ENCODE measurements at places on chromosomes 5 and 9.

DNA sequence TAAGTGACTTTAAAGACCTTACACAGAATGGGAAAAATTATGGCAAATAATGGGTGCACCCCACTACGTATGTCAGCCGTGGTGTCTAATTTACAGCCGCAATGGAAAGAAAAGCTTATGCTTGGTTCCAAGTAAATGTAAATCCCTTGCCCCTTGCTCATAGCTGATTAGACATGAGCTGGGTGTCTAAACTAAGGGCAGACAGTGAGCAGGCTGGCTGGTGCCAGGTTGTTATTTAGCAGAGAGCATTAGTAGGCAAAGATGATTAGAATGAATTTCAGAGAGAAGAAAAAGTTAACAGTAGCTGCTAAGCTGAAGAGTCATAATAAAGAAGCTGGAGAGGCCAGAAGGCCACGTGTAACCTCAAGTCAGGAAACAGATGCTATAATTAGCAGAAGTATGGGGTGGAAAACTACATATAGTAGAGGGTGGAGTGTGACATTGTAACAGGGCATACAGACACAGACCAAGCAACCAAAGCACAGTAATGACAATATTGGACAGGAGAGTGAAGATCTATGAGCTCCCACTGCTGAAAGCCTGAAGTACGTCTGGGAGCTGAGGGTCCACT lies 257.7 kb downstream of the MCTP1 start:
- no peak for DNase-seq

- DNase-seq, result no peak
These were observed 116.0 kb downstream of the TRPM6 start for GRCh38 chr9:74771672-74772071.

- no peak for DNase-seq
These were observed 17.6 kb upstream of the MUSK start for GRCh38 chr9:110650991-110651411.

DNA sequence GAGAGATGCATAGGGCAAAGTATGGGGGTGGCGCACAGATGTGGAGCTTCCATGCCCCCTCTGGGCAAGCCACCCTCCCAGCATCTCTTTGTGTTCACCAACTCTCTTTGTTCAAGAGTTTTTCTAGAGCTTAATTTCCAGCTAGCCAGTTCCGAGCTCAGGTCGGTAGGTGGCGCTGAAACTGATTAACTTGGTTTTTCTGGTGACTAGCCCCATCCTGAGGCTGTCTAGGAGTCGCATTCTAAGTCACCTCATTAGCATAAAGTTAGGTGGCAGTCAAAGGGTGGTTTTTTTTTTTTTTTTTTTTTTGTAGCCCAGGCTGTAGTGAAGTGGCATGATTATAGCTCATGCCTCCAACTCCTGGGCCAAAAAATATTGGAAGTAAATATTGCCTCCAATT lies 476.4 kb downstream of the KDM4C start:
- no peak for DNase-seq

GRCh38 chr9:109753308-109753707 lies 26.7 kb upstream of the PALM2AKAP2 start:
- no peak for DNase-seq

GRCh38 chr9:124779368-124780059 lies 2.6 kb downstream of the OLFML2A start:
- DNase-seq, result no peak

DNA sequence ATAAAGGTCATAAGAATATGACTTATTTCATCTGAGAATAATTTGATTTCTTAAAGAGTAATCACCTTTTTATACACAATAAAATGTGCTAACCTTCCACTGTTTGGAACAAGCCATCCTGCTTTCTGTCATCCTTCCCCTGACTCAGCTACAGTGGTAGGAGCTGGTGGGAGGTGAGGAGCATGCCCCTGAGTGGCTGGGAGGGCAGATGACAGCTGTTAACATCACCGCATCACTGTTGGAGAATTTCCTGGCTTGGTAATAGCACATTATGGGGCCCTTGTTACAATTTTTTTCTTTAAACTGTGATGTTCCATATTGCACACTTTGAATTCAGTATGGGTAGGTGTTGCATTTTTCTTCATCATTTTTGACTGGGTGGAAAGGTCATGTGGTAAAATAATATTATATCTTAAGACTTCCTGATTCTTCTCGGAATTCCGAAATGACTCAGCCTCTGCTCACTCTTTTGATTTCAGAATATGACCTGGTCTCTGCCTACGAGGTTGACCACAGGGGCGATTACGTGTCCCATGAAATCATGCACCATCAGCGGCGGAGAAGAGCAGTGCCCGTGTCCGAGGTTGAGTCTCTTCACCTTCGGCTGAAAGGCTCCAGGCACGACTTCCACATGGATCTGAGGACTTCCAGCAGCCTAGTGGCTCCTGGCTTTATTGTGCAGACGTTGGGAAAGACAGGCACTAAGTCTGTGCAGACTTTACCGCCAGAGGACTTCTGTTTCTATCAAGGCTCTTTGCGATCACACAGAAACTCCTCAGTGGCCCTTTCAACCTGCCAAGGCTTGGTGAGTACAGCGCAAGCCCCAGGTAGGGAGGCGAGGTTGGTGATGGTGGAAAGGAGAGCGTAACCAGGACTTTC lies 5.8 kb downstream of the ADAMTS16 start:
- DNase-seq, result no peak

DNA sequence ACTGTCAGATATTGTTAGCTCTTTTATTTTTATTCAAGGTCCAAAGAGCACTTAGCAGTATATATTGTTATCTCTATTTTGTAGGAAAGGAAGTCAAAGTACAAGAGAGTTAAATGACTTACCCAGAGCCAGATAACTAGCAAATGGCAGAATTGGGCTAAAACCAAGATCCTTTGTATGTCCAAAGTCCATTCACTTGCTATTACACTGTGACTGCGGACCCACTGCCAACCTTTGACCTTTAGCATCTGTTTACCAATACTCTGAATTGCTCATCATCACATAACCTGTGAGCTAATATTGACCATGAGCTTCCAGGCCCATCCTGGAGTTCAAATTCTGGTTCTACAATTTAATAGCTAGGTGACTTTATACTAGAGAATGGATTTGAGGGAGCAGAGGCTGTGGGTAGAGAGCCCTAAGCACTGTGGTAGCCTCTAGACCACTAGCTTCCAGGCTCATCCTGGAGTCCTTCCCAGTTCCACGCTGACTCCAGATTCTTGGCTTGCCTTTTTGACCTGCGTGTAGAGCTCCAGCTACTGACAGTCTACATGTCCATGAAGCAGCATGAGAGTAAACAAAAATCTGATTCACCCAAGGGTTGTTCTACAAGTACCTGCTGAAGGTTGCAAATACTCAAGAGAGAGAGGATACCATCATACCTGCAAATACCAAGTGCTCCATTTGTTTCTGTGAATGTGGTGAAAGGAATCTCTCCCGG lies 424.0 kb downstream of the SH3GL2 start:
- DNase-seq, result no peak

DNA sequence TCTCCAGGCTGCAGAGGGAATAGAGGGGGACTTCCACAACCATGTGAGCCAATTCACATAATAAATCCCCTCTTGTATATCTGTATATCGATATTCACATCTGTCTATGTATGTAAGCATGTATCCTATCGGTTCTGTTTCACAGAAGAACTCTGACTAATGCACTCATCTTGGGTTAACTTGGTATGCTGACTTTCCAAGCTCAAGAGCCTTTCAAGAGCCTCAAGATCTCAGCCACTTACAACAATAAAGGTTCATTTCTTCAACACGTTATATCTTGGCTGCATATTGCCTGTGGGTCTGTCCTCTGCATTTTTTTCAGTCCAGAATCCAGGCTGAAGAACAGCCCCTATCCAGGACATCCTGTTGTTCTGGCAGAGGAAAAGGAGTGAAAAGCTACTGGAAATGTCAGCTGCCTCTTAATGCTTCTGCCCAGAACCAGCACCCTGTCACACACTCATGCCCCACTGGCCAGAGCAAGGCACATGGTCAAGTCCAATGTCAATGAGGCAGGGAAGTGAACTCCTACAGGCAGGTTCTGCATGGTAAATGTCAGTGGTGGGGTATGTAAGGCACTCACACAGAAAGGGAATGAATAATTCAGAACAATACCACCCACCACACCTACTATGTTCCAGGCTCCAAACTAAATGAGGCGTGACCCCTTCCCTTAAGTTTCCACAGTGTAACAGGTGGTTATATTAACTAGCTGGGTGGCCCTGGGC lies 91.6 kb upstream of the ICE1 start:
- no peak for DNase-seq

DNA sequence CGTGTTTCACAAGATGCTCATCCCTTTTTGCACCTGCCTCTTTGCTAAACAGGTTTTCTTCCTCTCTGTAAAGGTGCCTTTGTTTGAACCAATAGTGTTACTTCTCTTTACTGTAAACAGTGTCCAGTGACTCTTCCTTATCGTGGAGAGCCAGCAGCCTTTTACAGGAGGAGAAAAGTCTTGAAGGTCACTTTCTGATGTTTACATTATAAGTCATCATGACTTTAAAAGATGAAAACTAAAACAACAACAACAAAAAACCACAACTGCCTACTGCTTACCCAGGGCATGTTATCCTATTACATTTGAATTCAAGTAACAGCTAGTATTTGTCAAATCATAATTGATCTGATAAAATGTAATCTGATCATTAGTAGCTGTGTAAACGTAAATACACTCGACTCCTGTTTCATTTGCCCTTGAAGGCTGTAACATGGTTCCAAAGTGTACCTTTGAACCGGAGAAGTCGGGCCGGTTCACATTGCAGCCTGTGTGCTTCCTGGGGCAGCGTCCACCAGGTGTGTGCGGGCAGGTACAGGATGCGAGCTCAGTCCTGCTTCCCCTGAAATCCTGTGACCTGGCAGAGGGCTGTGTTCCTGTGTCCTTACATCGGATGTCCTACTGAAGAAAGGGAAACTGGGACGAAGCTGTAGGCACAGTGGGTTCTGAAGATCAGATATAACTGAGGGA lies 118.1 kb downstream of the C9orf152 start:
- DNase-seq, result no peak

DNA sequence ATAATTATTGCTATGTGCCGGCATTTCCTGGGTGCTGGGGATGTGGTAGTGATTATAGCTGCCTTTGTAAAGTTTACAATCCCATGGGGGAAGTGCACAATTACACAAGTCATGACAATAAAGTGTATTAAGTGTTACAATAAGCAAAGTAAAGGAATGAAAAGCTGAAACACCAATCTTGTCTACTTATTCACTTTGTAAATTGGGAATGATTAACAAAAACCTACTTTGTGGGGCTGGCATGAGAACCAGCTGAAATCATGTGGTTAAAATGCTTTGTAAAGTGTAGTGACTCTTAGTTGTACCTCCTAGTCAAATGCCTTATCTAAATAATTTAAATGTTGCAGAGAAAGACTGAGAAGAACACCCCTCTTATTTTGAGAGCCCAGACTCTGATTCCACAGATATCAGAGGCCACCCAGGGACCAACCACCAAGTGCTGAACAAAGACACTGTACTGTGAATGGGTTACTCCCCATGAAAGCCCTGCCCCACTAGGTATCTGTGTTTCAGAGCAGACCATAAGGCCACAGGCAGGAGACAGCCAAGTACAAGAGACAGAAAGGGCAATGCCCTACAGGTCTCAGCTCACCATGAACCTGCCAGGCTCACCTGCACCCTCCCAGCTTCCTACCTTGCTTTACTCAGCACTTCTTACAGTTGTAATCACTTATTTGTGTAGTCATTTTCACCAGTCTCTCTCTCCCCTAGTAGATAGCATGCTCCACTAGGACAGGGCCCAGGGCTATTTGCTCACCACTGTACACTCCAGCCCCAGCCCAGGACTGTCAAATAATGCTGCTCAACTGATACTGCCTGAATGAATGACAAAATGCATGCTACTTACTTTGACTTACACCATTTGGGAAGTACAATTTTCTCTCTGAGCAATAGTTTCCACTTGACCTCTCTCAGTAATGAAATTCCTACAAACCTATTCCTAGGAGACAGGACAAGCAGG lies 101.6 kb upstream of the APC start:
- no peak for DNase-seq

DNA sequence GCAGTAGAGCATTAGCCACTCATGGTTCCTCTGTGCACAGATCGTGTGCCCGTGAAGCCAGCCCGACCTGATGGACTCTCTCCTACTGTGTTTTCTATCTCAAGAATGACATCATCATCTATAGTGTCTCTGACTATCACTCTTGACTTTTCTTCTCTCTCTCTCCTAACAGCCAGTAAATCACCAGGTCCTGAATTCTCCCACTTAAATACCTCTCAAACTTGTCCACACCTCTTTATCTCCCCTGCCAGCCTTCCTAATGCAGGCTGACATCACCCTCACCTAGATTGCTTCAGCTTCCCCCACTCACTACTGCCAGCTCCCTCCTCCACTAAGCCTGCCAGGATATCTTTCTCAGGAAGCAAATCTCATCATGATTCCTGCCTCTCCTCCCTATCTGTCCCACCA lies 90.6 kb upstream of the MIER3 start:
- DNase-seq, result no peak

DNA sequence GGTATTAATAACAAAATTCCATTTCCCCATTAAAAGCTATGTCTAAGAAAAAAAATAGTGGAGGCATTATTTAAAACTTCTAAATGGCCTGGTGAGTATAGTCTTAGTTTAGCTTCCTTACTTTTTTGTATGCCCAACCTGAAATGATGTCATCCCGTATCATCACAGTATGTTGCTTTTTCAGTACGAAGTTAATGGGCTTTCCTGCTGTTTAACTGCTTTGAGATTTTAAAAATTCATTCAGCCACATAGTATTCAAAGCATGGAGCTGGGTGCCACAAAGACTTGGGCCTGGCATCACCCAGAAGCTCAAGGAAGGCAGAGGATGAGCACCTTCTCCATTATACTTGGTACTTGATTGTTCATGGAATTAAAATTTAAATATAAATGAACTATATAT lies 7.4 kb downstream of the F2RL2 start:
- no peak for DNase-seq

DNA sequence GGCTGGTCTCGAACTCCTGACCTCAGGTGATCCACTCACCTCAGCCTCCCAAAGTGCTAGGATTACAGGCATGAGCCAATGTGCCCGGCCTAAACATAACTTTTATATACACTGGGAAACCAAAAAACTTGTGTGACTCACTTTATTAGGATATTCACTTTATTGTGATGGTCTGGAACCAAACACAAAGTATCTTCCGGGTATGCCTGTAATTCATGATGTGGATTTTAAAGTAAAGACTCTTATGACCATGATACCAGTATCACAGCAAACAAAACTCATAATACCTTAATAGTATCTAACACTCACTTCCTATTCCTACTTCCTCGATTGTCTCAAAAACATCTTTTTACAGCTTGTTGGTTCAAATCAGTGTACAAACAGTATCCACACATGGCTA lies 12.7 kb upstream of the GFPT2 start:
- no peak for DNase-seq

- no peak for DNase-seq
These were observed 10.9 kb upstream of the PCDHB1 start for GRCh38 chr5:141040093-141040770.

DNA sequence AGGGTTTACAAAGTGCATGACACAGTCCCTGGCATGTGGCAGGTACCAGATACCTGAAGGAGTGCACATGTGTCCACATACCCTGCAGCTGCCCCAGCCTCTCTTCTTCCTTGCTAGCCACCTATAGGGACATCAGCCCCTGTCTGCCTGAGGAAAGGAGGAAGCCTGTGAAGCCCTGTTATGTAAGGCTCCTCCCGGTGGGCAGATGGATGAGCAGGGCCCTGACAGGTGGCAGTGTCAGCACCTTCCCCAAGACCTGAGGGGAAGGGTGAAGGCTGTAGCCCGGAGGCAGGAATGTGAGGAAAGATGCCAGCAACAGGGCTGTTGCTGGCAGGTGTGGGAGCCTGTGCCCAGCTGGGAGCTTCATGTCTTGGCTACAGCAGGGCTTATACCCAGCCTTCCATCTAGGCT lies 21.7 kb downstream of the TCF7 start:
- DNase-seq, result no peak

GRCh38 chr5:168679515-168679920 lies 100.3 kb upstream of the PANK3 start:
- peak; percentile 46 for DNase-seq
